ENCODE measurements at places on chromosomes 11 and 22. TPM values are rescaled to one million over a fixed set of nuclear protein-coding genes. Genes with fewer than 3 reads are reported as not detected.

The DMC1 gene
- 1.3 TPM for total RNA-seq

The ISX gene
- not detected for total RNA-seq

The NXPE2 gene
- not detected for total RNA-seq

The RIMBP3B gene
- total RNA-seq, result 0.06 TPM

DNA sequence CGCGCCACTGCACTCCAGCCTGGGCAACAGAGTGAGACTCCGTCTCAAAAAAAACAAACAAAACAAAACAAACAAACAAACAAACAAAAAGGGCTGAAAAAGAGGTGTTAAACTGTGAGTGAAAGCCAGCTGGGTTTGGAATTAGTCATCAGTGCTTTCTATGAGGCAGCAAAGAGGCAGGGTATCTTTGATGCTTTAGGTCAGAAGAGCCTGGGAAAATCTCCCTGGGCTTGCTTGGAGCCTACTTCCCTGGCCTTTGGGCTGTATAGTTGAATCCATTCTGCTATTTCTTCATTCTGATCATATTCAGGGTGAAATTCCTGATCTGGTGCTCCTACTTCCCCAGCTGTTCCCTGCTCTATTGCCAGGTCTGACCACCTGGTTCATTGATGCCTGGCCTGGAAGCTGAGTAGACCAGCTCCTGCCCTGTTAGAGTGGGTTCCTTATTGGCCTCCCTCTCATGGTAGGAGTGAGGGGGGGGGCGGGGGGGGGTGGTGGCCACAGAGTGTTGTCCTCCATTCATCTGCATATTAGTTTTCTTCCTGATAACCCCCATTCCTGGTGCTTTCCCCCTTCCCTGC is 65.6 kb downstream of the INSC start:
- no peak for DNase-seq

GRCh38 chr11:19164230-19164855 is 37.4 kb downstream of the CSRP3 start:
- DNase-seq, result no peak

- no peak for DNase-seq
Measured at GRCh38 chr11:126415128-126415527, 59.6 kb downstream of the ST3GAL4 start.

DNA sequence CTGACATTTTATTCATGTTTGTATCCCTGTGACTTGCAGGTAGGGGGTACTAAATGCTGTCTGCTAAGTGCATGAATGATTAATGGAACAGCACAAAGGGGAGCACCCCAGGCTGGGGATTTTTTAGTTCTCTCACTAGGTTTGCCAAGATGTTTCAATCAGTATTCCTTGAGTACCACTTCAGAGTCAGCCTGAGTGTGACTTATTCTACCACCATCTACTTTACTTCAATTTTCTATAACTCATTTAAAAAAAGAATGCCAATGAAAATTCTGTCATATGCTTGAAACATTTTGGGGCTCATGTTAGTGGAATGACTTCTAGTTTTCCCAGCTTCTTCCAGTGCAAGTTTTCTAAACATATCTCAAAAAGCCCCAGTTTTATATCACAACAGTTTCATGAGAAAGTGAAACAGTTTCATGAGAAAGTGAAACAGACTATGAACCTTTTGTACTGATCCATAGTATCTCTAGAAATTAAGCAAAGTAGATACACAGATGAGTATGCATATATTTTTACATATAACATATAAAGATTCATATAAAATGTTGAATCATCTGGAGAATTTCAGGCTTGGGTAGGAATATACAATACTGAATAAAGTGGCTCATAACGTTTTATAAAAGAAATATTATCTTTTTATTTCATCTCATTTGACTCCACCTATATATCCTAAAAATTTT is 252.4 kb downstream of the GRM5 start:
- DNase-seq, result no peak

DNA sequence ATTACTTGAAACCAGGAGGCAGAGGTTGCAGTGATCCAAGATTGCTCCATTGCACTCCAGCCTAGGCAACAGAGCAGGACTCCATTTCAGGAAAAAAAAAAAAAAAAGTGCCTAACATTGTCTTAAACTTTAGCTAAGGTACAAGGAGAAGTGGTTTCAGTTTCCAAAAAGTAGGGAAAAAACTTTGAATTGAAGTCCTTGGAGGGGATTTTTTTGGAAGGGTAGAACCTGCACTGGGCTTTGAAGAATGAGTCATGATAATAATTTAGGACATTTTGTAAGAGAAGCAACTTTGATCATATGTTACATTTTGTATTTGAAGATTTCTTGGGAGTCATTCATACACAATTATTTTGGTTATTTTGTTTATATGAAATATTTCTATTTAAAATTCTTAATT is 31.8 kb upstream of the HIPK3 start:
- DNase-seq, result no peak

- no peak for DNase-seq
Measured at GRCh38 chr11:1230456-1231395, 7.9 kb downstream of the MUC5B start.

DNA sequence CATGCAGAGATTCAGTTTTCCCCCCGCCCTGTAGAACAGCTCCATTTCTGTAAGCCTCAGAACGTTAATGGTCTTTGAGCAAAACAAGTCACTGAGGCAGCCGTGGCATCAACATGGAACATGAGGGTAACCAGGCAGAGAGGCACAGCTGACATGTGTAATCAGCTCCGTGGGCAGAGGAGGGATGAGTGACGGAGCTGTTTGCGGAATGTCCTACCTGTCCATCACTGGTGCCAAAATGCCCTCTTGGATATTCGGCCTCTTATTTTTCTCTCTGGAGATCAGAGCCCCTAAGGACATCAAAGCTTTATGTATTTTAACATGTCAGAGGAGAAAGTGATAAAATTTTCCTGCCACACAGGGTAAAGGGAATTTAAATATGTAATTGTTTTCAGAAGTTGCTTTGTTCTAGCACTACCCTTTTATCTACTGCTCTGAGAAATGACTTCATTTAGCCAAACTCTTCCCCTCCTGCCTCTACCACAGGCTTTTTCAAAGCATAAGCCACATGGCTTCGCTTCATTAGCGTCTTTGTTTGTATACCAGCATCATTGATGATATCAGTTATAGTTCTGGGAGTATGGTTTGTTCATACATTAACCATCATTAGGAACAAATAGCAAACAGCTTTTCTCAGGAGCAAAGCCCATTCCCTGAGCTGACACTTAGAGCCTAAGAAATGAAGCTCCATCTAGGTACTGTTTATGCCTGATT is 32.9 kb downstream of the C11orf71 start:
- DNase-seq, result no peak

GRCh38 chr11:70471254-70471653 is 72.9 kb downstream of the CTTN start:
- DNase-seq, result no peak

DNA sequence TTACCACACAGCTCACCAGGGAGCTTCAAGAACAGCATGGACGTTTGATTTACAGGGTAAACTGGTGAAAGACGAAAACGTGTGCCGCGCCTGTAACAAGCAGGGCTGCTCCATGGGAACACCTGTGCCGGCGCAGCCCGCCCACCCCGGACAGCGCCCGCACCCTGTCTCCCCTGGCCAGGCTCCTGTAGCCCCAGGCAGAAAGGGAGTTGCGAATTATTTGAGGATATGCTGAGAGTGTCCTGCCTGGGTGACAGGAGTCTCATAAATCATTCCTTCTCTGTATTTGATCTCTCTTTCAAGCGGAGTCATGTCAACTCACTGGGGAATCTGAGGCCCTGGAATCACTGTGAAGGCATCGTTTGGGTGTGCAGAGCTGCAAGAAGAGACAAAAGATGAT is 804.3 kb downstream of the OPCML start:
- DNase-seq, result no peak

GRCh38 chr11:114079511-114080065 is 20.1 kb downstream of the ZBTB16 start:
- no peak for DNase-seq

- peak; percentile 39 for DNase-seq
Measured at GRCh38 chr22:28810821-28811491, 10.6 kb upstream of the XBP1 start.

Measured in glomerular endothelial cell (primary cell).